ENCODE measurements at places on chromosomes 3 and 15.

GRCh38 chr15:41693757-41694156 is 33.6 kb downstream of the MGA start:
- no peaks in the 10 kb centered on the region for H3K27me3 ChIP-seq
- H3K4me3 ChIP-seq = no peak overlapping the region
- no peak overlapping the region for H3K27ac ChIP-seq

GRCh38 chr3:152269831-152270734 is 1.4 kb downstream of the MBNL1 start:
- H3K27me3 ChIP-seq = no peaks in the 10 kb centered on the region
- H3K36me3 ChIP-seq = no peaks in the 10 kb centered on the region
- DNase-seq = no peak
- H3K4me1 ChIP-seq = peaks cover 26% of the 10 kb centered on the region
- H3K4me3 ChIP-seq = peak overlapping the region; percentile 87
- peak overlapping the region; percentile 97 for H3K27ac ChIP-seq

GRCh38 chr3:16147220-16147994 is 27.1 kb upstream of the GALNT15 start:
- H3K27ac ChIP-seq = no peak overlapping the region
- H3K4me3 ChIP-seq = no peak overlapping the region
- H3K36me3 ChIP-seq = no peaks in the 10 kb centered on the region

- no peaks in the 10 kb centered on the region for H3K27me3 ChIP-seq
- H3K36me3 ChIP-seq = no peaks in the 10 kb centered on the region
- no peak for DNase-seq
- no peak overlapping the region for H3K4me3 ChIP-seq
- no peaks in the 10 kb centered on the region for H3K4me1 ChIP-seq
These were observed 149.5 kb downstream of the TP63 start for GRCh38 chr3:189780546-189781270.

DNA sequence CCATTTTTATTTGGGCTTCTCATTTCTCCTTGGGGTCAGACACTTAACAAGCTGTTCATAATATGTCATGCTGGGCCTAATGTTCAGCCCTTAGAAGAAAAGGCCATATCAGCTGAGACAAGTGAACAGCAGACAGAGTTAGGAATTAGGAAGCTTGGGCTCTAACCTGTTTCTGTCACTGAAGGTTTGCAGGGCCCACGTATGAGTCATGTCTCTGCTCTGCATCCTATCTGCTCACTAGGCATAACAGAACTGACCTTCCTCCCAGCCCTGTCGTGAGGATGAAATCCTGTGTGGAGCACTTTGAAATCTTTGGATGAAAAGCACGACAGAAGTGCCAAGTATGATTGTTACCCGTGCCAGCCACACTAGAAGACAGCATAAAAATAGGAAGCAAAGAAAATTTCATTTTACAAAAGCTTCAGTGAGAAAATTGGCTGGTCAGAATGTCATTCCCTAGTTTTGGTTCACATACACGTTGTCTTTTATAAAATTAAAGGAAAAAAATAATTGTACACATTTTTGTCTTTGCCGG is 26.5 kb upstream of the CD47 start:
- H3K4me1 ChIP-seq = no peaks in the 10 kb centered on the region
- no peak for DNase-seq
- no peaks in the 10 kb centered on the region for H3K27me3 ChIP-seq
- no peak overlapping the region for H3K4me3 ChIP-seq
- no peak overlapping the region for H3K27ac ChIP-seq

GRCh38 chr15:59247364-59247763 is 40.7 kb downstream of the LDHAL6B start:
- H3K27ac ChIP-seq = peak overlapping the region; percentile 21
- H3K4me3 ChIP-seq = no peak overlapping the region
- peak; percentile 48 for DNase-seq
- no peaks in the 10 kb centered on the region for H3K27me3 ChIP-seq

GRCh38 chr15:100999369-100999768 is 80.2 kb downstream of the LRRK1 start:
- no peak overlapping the region for H3K4me3 ChIP-seq
- H3K36me3 ChIP-seq = no peaks in the 10 kb centered on the region
- H3K4me1 ChIP-seq = no peaks in the 10 kb centered on the region
- no peak overlapping the region for H3K27ac ChIP-seq

GRCh38 chr3:41364736-41365135 is 165.4 kb downstream of the CTNNB1 start:
- no peaks in the 10 kb centered on the region for H3K4me1 ChIP-seq
- no peak for DNase-seq
- no peaks in the 10 kb centered on the region for H3K27me3 ChIP-seq
- H3K27ac ChIP-seq = no peak overlapping the region
- H3K4me3 ChIP-seq = no peak overlapping the region

- no peaks in the 10 kb centered on the region for H3K36me3 ChIP-seq
- peak overlapping the region; percentile 60 for H3K27ac ChIP-seq
- peaks cover 24% of the 10 kb centered on the region for H3K4me1 ChIP-seq
- no peak for DNase-seq
- no peaks in the 10 kb centered on the region for H3K27me3 ChIP-seq
These were observed 41.7 kb upstream of the SMAD3 start for GRCh38 chr15:67023517-67024313.

DNA sequence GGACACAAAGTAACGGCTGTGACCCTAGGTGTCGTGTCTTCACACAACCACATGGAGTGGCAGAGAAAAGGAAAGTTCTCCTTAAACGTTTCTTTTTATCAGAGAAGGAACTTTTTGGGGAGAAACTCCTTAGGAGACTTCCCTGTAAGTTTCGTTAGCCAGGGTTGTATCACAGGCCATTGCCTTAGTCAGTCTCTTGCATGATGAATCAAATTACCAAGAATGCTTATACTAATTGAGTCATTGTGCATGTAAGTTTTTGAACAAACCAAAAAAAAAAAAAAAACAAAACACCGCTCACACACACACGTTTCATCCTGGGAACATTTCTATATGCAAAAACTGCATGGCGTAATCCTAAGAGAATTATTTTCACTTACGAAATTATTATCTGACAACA is 150.4 kb upstream of the SATB1 start:
- H3K36me3 ChIP-seq = no peaks in the 10 kb centered on the region
- H3K27me3 ChIP-seq = no peaks in the 10 kb centered on the region
- no peak overlapping the region for H3K4me3 ChIP-seq
- no peaks in the 10 kb centered on the region for H3K4me1 ChIP-seq
- no peak overlapping the region for H3K27ac ChIP-seq

DNA sequence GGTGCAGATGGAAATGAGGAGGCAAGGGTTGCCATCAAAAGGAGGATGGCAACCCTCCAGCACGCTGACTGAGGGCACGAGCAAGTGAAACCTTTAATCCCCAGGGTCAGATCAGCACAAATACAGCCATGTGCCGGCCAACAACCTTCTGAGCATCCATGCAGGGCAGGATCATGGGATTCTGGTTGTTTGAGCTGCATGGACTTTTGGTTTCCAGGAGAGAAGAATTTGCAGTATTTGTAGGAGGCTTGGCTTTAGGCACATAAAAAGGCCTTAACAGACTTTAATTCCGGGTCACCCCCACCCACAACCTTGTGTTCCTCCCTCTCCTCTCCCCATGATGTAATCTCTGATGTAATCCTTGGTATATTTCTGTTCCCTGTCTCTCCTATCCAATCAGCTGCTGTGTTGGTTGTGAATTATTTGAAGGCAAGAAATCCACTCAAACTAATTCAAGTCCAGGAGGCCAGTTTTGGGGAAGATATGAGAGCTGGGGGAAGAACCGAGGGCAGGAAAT is 254.3 kb downstream of the SHQ1 start:
- H3K27ac ChIP-seq = no peak overlapping the region
- no peak for DNase-seq
- H3K36me3 ChIP-seq = no peaks in the 10 kb centered on the region
- no peak overlapping the region for H3K4me3 ChIP-seq

- no peaks in the 10 kb centered on the region for H3K4me1 ChIP-seq
- no peak overlapping the region for H3K27ac ChIP-seq
These were observed 33.0 kb upstream of the SLC12A8 start for GRCh38 chr3:125245521-125245920.

- no peak overlapping the region for H3K27ac ChIP-seq
- H3K4me1 ChIP-seq = no peaks in the 10 kb centered on the region
- H3K4me3 ChIP-seq = no peak overlapping the region
- DNase-seq = no peak
These were observed 5.8 kb downstream of the FMN1 start for GRCh38 chr15:33188641-33189257.

DNA sequence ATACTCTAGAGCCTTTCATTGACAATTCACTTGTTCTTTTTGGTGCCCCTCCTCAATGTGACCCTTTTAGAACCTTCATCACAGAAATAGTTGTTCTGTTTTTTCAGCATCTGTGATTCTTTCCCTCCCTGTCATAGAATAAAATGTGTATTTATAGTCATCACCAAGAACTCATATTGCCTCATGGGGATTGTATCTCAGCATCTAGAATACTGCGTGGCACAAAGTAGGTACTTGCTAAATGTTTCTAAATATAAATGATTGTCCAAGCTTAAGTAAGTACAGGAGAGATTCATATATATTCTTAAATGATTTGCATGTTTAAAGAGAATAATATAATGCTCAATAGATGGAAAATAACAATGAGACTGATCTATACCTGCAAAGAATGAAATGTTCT is 190.1 kb downstream of the FNDC3B start:
- H3K27me3 ChIP-seq = no peaks in the 10 kb centered on the region
- no peak overlapping the region for H3K4me3 ChIP-seq
- no peak for DNase-seq
- peaks cover 4% of the 10 kb centered on the region for H3K4me1 ChIP-seq

DNA sequence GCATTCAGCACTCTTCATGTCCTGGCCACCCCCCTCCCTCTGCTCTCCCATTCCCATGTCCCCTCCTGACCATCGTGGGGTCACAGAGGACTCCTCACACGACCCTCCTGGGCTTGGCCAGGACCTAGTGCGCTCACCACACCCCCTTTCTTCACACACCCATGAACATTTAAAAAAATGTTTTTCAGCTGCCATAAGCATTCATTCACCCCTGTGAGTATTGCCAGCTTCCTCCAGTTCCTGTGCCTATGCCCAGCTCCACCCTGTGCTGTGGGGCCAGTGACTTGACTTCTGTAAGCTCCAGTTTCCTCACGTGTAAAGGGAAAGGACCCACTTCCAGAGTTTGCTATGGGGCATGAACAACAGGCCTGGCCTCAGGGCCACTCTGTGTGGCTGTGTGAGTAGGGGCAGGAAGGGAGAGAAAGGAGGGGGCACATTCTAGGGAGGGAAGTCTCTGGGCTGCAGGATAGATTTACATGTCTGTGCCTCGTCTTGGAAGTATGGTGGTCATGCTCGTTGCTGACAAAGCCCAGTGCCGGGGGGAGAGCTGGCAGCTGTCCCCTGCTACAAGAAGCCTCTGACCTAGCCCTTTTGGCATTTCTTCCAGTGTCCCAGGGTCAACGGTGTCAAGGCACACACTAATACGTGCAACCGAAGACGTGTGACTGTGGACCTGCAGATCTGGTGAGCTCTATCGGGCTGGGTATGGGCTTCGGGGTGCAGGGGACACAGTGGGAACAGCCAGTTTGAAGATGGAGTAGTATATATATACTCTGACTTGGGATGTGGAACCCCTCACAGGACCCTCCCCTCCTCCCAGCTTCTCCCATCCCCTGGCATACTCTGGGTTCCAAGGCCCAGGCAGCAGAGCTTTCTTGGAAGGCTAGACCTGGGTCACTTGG is 22.8 kb downstream of the ESYT3 start:
- no peak for DNase-seq
- H3K4me3 ChIP-seq = no peak overlapping the region
- no peaks in the 10 kb centered on the region for H3K36me3 ChIP-seq
- no peaks in the 10 kb centered on the region for H3K27me3 ChIP-seq
- H3K27ac ChIP-seq = no peak overlapping the region

DNA sequence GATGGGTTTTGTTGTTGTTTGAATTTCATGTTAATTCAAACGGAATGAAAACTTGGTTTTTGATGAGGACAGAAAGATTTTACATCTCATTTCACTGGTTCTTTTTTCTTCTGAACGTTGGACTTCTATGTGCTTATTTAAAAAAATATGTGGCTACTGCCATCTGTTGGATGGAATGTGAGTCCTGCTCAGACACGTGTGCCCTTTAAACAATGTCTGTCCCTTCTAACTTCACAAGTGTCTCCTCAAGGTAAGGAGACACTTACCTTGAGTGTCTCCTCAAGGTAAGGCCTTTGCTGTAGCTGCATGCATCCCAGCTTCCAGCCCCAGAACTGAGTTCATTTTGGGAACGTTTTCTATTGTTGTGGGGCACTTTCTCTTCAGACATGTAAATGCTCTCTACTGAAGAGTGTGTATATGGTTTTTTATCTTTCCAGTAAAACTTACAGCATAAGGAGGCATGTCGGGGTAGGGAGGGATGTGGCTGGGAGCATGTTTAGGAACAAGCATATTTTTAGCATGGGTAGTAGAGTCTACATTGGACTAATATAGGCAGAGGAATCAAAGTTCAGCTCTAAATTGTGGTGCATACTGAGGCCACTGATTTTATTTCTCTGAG is 63.1 kb upstream of the UBE3A start:
- no peak overlapping the region for H3K4me3 ChIP-seq
- H3K36me3 ChIP-seq = no peaks in the 10 kb centered on the region
- peak; percentile 45 for DNase-seq

DNA sequence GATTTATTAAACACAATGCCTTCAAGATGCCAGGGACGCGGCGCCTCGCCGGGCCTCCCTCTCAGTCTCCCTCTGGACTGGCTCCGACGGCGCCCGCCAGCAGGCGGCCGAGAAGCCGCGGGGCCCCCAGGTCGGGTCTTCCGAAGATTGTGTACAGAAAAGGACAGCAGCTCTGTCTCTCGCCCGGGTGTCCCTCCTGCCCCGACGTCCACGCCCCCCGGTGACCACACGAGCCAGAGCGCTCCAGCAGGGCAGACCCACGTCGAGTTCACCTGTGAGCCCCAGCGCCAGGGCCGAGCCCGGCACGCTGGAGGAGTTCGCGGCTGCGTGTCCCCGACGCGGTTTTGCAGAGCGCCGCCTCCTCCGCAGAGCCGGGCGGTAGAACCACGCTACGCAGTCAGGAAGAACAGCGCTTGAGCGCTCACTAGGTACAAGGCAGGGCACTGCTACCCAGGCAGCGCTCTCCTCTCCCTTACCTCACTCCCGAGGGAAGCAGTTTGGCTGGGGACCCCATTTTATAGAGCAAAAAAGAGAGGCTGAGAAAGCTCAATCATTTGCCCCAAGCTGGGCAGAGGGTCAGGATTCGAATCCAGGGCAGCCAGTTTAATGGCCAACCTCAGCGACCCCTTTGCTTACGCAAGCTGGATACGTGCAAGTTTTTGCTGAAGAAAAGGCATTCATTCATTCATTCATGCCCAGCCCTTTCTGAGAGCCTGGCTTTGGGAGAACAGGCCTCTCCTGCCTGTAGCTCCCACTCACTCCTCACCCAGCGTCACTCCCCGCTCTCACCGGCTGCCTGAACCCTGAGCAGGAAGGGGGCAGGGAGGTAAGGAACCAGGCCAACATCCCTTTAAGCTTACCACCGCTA is 3.0 kb upstream of the TLE3 start:
- H3K27ac ChIP-seq = peak overlapping the region; percentile 30
- peaks cover 5% of the 10 kb centered on the region for H3K27me3 ChIP-seq
- peak overlapping the region; percentile 35 for H3K4me3 ChIP-seq
- H3K4me1 ChIP-seq = peaks cover 29% of the 10 kb centered on the region

GRCh38 chr15:101115393-101115785 is 136.5 kb downstream of the CHSY1 start:
- no peak overlapping the region for H3K4me3 ChIP-seq
- no peaks in the 10 kb centered on the region for H3K36me3 ChIP-seq
- peaks cover 10% of the 10 kb centered on the region for H3K4me1 ChIP-seq
- no peak overlapping the region for H3K27ac ChIP-seq
- peak; percentile 22 for DNase-seq
